ENCODE measurements at places on chromosomes 3 and 15. TPM values are rescaled to one million over a fixed set of nuclear protein-coding genes. Genes with fewer than 3 reads are reported as not detected.

GRCh38 chr3:157323360-157323759 lies 113.3 kb upstream of the PTX3 start:
- no peak for DNase-seq

GRCh38 chr3:100226712-100227429 lies 33.9 kb upstream of the TBC1D23 start:
- DNase-seq, result peak; percentile 10

- no peak for DNase-seq
These were observed 3.2 kb downstream of the SCAPER start for GRCh38 chr15:76901965-76902364.

DNA sequence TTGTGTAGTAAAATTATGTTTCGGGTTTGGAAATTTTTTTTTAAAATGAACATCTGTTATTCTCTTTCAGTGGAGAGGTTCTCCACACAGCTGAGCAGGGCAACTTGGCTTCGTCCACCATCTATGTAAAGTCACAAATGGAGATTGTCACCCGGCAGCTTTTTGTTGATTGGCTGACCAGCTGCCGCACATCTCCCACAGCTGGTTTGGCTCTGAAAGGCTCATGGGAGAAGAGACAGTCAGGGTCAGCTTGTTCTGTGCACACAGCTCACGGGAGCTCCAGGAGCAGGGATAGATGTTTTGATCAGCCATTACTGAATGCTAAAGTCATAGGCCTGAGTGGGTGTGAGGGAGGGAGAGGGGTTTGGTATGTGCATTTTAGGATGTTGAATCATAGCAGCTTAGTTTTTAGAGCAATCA lies 12.9 kb upstream of the CCDC80 start:
- DNase-seq, result no peak

The ATP13A5 gene
- not detected for total RNA-seq

The MED12L gene
- 2.7 TPM for total RNA-seq

- DNase-seq, result no peak
These were observed 296.8 kb downstream of the RORA start for GRCh38 chr15:60932051-60932915.

The TPRG1 gene
- total RNA-seq, result 0.43 TPM

DNA sequence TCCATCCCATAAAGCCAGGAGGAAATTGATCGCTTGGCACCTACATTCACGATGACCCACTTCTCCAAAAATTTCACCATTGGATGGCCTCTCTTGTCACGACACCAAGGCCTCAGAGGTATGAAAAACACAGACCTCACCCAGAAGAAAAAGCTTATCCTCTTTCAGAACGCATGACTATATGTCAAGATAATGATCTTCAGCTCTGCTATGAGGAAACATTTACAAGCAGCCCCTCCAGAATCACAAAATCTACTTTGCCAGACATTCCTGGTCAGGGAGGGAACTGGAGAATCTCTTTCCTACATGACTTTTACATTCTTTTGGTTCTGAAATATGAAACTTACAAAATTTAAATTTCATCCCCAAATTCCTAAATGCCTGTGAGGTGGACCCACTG lies 122.7 kb downstream of the WNT5A start:
- no peak for DNase-seq

GRCh38 chr3:16908016-16908807 lies 23.5 kb downstream of the PLCL2 start:
- DNase-seq, result no peak

DNA sequence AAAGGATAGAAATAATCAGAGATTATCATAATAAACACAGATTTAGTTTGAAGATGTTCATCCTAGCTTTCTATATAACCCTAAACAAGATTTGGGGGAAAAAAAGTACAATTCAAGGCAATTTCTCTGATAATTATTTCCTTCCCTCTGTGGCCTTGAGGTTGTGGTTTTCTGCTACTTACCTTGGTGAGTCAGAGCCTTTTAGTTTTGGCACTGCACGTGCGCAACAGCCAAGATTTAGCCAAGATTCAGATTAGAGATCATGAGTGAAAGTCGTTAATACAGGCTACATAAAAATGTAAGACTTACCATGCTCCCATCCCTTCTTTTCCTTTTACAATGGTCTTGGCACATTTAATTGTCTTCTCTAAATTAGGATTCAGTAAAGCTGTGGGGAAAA lies 6.7 kb downstream of the LYZL4 start:
- no peak for DNase-seq

- no peak for DNase-seq
These were observed 34.6 kb downstream of the FMN1 start for GRCh38 chr15:33159726-33160453.

GRCh38 chr3:140758791-140759444 lies 81.1 kb downstream of the TRIM42 start:
- DNase-seq, result no peak

The ANKUB1 gene
- not detected for total RNA-seq

The LMAN1L gene
- not detected for total RNA-seq

The NOX5 gene
- total RNA-seq, result 0.13 TPM

- no peak for DNase-seq
These were observed 531.4 kb downstream of the ZIC1 start for GRCh38 chr3:147940405-147941193.

GRCh38 chr3:89173546-89173945 lies 66.1 kb downstream of the EPHA3 start:
- no peak for DNase-seq

The FOXB1 gene
- not detected for total RNA-seq

- no peak for DNase-seq
These were observed 150.9 kb downstream of the TPRA1 start for GRCh38 chr3:127439621-127440020.

DNA sequence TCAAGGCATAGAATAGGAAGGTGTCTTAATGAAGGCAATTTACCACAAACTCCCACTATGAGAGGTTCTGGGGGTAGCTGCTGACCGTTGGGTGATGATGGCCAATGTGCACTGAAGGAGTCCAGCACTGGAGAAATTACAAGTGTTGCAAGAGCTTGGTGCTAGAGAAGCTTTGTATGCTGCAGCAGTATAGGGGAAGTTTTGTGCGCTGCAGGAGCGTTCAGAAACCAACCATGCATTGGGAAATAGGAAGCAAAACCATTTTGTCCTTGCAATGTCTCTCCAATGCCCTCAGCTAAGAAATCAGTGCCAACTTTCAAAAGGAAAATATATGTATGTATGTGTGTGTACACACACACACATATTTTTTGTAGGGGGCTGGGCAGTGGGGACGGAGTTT lies 441.6 kb upstream of the NAALADL2 start:
- no peak for DNase-seq

The CPEB1 gene
- total RNA-seq, result 0.87 TPM

GRCh38 chr3:108380128-108380795 lies 83.9 kb downstream of the HHLA2 start:
- no peak for DNase-seq

DNA sequence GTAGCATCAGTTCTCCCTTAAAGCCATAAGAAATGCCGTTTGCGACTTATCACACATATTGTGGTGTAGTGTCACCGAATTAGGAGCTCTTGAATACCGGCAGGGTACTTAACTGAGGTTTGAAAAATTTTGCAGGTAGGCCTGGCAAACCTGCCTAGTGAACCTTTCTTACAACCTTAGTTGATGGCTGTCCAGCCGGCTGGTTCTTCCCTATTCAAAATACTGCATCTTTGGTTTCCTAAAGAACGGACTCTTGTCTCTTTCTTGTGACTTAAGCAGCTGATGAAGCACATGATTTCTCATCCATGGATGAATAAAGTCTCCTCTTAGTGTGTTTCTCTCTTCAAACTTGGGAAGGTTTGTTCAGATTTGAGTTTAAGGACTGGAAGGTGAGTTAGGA lies 1.5 kb downstream of the RAB7A start:
- no peak for DNase-seq

DNA sequence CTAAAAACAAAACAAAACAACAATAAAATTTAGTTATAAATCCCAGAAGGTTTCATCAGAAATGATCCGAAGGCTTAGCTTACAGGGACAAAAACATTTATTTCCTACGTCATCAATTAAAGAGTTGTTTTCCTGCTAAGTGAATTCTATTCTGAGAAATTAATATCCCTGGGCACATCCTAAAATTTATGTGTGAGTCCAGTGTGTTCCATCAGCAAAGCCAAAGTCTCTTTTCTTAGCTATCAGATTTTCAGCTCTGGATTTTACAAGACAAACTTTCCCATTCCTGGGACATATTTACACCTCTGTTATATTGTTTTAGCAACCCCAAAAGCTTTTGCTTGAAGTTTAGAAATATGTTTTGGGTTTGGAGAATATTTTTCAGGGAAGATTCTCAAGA lies 4.4 kb upstream of the TMC3 start:
- DNase-seq, result no peak

DNA sequence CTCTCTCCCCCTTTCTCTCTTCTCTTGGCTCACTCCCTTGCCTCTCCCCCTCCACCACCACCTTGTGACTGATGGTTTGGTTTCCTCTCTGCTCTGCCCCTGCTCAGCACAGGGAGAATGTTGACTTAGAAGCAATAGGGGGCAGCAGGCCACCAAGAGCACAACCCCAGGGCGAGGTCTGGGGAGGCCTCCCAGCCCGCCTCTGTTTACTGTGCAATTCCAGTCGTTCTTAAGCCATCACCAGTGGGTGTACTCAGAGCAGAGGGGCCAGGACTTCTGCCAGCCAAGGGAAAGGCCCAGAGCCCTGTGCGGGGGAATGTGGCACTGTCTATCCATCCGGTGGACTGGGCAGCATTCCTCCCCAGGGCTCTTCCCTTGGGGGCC lies 5.7 kb upstream of the APEH start:
- peak; percentile 33 for DNase-seq

DNA sequence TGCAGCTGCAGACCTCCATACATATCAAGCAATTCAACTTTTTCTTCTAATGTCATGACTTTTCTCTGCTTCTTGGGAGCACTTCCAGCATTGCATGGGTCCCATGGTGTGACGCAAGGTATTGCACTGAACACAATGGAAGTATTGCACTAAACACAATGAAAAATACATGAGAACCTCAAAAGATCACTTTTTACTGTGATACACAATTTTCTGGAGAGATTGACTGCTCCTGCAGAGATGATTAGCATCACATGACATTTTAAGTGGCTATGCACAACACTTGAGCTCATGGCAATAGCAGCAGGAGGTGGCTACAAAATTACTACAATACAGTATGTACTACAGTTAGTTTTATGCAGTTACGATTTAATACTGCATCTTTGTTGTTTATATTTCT lies 113.5 kb upstream of the BHLHE40 start:
- DNase-seq, result no peak

The PSTPIP1 gene
- total RNA-seq, result not detected

All from hepatocyte (in vitro differentiated cells).